Lung (tissue), 17 donors: ENCODE measurements at places on chromosomes 16 and 17. TPM values are rescaled to one million over a fixed set of nuclear protein-coding genes. Genes with fewer than 3 reads are reported as not detected.

Gene GHDC
- polyA plus RNA-seq = 19.3 TPM

Gene DUS1L
- polyA plus RNA-seq = 82.8 TPM

Gene LRRC46
- polyA plus RNA-seq = 11.8 TPM

Gene PERCC1
- 0.12 TPM for polyA plus RNA-seq

Gene RNF227
- 4.1 TPM for polyA plus RNA-seq

Gene TXNDC11
- 70.0 TPM for polyA plus RNA-seq

Gene LGALS9B
- polyA plus RNA-seq = 0.39 TPM

Gene CCL11
- 0.39 TPM for polyA plus RNA-seq

Gene DCTPP1
- polyA plus RNA-seq = 20.3 TPM

Gene SLC12A3
- 0.07 TPM for polyA plus RNA-seq

Gene C17orf113
- polyA plus RNA-seq = 0.71 TPM

Gene RTN4RL1
- 3.5 TPM for polyA plus RNA-seq

Gene TTYH2
- polyA plus RNA-seq = 3.3 TPM

Gene DYNLRB2
- polyA plus RNA-seq = 15.8 TPM
